ENCODE measurements at places on chromosomes 11 and 22. TPM values are rescaled to one million over a fixed set of nuclear protein-coding genes. Genes with fewer than 3 reads are reported as not detected.

The DENND5A gene
- total RNA-seq = 62.6 TPM

The SAC3D1 gene
- total RNA-seq = 10.5 TPM

The ZNF214 gene
- not detected for total RNA-seq

The OR6T1 gene
- total RNA-seq = not detected

The OR8A1 gene
- total RNA-seq = not detected

The PATE4 gene
- not detected for total RNA-seq

Measured in activated CD4-positive, alpha-beta T cell treated with anti-CD3 and anti-CD28 coated beads for 36 hours (primary cell).